Renal pelvis (tissue), 12 donors: ENCODE measurements at places on chromosomes 3 and 15. TPM values are rescaled to one million over a fixed set of nuclear protein-coding genes. Genes with fewer than 3 reads are reported as not detected.

CKMT1A gene
- 2.6 TPM for polyA plus RNA-seq

XIRP1 gene
- 0.13 TPM for polyA plus RNA-seq

ADGRG7 gene
- 0.04 TPM for polyA plus RNA-seq

- no peak for DNase-seq
Observed at GRCh38 chr3:41169023-41169422, 30.3 kb upstream of the CTNNB1 start.

DNA sequence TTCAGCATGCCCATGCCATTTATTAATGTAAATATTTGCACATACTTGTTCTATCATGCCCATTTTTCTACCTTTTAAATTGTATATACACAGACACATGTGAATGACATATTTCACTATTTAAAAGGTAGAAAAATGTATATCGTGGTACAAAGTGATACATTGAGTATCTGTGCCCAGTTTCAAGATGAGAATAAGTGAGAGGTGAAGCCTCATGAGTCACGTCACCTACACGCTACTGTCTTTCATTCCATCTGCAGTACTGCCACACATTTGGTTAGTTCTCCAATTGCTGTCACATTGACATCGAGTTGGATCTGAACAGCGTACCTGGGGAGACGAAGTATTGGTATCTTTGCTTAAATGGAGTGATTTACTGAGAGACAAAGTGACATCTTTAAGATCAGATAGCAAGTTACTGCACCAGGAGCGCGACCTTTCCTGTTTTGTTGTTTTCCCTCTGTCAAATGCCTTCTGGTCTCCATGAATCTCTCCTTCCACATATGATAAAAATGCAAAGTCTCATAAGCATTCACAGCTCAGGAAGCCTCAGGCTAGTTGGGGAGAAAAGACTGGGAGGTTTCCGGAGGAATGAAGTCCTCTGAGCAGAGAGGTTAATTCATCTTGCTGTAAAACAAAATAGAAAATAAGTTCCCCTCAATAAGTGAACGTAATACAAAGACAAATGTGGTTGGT lies 12.0 kb downstream of the GREM1 start:
- peak; percentile 23 for DNase-seq

DNA sequence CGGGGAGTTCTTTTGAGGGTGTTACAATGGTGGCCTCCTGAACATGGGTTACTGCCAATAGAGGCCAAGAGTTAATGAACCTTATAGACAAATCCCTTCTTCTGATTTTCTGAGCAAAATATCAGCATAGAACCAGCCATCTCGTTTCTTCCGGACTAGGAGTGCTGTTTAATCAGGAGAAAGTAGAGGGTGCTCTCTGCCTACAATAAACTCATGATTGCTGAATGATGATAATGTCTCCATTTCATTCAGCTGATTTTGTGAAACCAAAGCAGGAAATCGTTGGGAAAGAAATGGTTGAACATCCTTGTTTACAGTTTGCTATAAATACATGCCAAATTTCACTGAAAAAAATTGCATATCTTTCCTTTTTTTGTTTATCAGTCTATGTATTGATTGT lies 142.8 kb upstream of the PLSCR5 start:
- peak; percentile 4 for DNase-seq

SCN11A gene
- 1.6 TPM for polyA plus RNA-seq

DNA sequence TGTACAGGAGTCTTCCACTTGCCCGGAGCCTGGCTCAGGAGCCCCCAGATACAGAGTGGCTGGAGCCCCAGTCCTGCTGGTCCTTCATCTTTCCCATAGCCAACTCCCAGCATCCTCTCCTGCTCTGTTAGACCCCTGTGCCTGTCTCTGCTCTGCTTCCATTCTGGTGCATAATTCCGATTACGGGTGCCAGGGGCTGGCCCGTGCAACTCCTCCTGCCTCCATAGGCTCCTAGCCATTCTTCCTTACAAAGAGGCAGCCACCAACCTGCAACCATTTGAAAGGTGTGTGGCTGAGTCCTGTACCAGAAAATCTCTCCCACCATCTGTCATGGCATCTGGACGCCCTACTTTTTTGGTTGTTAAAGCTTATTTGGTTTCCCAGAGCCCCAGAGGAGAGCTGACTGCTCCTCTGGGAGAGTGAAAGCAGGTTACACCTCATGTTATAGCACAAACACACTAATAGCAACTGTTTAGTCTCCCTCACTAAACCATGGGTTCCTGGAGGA lies 5.2 kb upstream of the RAD18 start:
- DNase-seq = no peak

DNA sequence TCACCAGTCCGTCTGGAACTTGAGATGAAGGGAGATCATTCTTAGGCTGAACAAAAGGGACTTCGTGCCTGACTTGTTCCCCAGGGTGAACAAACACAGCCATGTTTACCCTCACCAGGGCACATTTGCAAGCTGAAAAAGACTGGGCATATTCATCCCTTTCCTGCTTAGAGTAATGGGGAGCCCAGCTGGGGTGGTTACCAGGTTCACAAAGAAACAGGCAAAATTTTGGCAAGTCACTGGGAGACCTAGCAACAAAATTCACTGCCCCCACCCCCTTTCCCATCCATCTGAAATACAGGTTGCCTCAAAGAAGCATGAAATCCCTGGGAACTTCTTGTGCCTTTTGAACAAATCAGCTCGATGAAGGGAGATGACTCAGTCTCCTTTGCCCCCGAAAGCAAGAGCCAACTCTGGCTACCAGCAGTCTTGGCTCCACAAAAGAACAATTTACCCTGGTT lies 775.0 kb downstream of the SQOR start:
- no peak for DNase-seq

HGD gene
- polyA plus RNA-seq = 90.1 TPM

BBX gene
- 67.1 TPM for polyA plus RNA-seq

GRCh38 chr15:31106495-31107300 lies 5.2 kb upstream of the TRPM1 start:
- no peak for DNase-seq

- no peak for DNase-seq
Observed at GRCh38 chr3:100438623-100438974, 37.3 kb downstream of the LNP1 start.

FNDC3B gene
- 52.8 TPM for polyA plus RNA-seq

C3orf80 gene
- polyA plus RNA-seq = 0.22 TPM

DNA sequence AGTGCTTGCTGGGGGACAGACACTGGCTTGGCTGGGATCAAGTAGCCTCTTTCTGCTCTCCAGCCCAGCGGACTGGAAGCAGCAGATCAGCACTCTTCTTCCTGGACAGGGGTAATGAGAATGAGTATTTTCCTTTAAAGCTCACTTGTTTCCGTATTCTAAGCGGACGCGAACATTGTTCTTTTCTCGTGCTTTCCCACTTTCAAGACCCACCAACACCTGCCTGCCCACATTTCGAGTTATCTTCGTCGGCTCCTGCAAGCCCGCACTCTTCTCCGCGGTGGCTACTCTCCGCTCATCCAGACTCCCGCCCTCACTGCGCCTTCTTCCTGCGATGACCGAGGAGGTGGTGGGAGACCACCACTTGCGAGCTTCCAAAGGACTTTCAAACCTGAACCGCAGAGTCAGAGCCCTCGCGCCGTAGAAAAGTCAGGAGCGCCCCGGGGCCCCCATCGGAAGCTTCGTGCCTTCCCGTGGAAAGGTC lies 1.6 kb upstream of the PPM1L start:
- peak; percentile 77 for DNase-seq

DPPA2 gene
- 0.92 TPM for polyA plus RNA-seq

GRCh38 chr15:101326026-101326315 lies 30.9 kb upstream of the SNRPA1 start:
- no peak for DNase-seq

KNG1 gene
- 119 TPM for polyA plus RNA-seq

PIGX gene
- 31.0 TPM for polyA plus RNA-seq

DNA sequence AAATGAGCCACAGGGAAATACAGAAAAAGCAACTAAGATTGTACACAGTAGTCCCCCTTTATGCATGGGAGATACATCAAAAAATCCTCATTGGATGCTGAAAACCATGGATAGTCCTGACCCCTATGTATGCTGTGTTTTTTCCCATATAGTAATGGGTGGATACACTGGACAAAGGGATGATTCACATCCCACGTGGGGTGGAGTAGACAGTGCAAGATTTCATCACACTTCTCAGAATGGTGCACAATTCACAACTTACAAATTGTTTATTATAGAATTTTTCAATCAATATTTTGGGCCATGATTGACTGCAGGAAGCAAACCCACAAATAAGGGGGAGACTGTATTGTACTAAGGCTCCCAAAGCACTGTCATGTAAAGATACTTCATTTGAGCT lies 224.4 kb upstream of the STRIT1 start:
- no peak for DNase-seq

- DNase-seq = no peak
Observed at GRCh38 chr3:126351086-126351770, 6.0 kb downstream of the KLF15 start.

DNA sequence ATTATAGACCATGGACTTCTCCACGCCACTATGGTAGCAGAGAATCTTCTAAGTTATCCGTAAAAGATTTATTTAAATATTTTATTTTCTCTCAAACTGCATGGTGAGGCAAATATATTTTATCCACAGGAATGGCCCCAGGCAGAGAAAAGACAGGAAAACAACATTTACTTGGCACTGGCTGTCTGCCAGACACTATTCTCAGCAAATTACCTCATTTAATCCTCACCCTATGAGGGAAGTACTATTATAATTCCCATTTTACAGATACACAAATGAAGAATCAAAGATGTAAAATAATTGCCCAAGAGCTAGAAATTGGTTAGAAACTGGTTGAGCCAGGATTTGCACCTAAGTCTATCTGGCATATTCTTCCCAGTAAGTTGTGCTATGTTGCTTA lies 361.4 kb upstream of the IL12A start:
- no peak for DNase-seq

MINAR1 gene
- polyA plus RNA-seq = 1.1 TPM

- no peak for DNase-seq
Observed at GRCh38 chr15:83185561-83185960, 22.1 kb downstream of the HDGFL3 start.

GRCh38 chr3:63349583-63350573 lies 71.8 kb downstream of the SYNPR start:
- DNase-seq = peak; percentile 39

DNA sequence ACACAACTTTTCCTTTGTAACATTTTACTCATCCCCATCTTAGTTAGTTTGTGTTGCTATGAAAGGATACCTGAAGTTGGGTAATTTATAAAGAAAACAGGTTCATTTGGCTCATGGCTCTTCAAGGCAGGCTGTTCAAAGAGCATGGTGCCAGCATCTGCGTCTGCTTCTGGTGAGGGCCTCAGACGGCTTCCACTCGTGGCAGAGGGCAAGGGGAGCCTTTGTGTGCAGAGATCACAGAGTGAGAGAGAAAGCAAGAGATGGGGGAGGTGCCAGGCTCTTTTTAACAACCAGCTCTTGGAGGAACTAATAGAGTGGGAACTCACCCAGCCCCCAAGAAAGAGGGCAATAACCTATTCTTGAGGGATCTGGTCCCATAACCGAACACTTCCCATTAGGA lies 23.1 kb downstream of the PLA2G4F start:
- no peak for DNase-seq

SERINC4 gene
- polyA plus RNA-seq = not detected

ACAD9 gene
- 46.6 TPM for polyA plus RNA-seq

GRCh38 chr3:61561374-61562041 lies at the start of gene PTPRG:
Gene PTPRG, plus strand, starts transcription at chr3:61561571. Its CDS starts 717 bp downstream, at chr3:61562288.
- DNase-seq = peak; percentile 92
